ENCODE measurements at places on chromosomes 1 and 21.
A peak's percentile ranks its signal among the peaks of the same experiment; 100 is the strongest.

- no peak for DNase-seq
Measured at GRCh38 chr1:161838362-161838761, 72.2 kb downstream of the ATF6 start.

DNA sequence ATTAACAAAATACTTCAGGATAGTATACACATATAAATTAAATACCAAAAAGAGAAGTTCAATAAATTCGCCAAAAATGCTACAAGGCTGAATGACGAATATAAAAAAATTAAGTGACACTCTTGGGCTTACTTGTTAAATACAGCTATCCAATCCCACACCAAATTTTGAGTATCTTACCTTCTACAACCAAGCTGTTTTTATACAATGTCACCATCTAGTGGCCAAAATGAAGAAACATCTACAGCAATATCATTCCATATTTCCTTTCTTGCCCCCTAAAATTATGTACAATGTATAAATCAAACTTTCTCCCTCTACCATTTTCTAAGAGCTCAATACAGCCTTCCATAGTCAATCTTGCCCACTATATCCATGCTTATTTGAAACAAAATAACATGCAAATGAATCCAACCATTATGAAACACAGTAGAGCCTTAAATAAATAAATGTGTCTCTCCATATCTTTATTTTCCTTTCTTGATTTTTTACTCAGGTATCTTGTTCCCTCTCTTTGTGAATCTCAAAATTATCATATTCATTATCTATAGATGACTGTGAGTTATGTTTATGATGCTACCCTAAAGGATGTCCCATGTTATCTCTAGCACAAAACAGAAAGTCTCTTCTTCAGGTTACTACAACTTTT, 86.3 kb downstream of the ACBD6 start:
- no peak for DNase-seq

DNA sequence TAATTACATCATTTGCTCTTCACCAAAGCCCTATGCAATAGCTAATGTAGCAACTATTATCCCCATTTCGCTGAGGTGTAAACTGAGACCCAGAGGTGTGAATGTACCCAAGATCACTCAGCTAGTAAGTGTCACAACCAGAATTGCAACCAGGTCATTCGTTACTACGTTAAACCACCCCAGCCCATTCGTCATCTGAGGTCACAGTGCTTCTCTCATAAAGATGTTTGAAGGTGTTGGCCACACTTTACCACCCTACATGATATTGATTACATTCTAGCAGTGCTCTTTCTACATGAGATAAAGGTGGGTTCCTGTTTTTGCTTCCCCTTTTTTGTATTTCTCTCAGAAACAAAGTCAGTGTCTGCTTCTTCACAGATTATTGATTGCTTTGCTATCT, 195.3 kb downstream of the ZBTB18 start:
- no peak for DNase-seq

DNA sequence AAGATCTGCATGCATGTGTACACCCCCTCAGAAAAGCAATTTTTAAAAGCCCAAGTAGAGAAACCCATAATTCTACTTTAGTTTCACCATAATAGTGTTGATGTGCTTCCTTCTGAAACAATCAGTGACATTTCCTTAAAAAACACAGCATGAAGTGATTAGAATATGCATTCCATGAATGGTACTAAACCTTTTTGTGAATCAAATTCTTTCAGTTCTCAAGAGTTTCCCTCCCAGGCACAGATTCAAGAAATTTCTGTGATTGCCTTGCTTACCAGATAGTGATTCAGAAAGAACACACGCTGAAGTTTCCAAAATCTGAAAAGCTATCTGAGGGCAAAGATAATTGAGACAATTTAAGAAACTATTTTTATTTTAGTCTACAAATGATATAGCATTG, 136.4 kb upstream of the ADGRL2 start:
- DNase-seq, result no peak

DNA sequence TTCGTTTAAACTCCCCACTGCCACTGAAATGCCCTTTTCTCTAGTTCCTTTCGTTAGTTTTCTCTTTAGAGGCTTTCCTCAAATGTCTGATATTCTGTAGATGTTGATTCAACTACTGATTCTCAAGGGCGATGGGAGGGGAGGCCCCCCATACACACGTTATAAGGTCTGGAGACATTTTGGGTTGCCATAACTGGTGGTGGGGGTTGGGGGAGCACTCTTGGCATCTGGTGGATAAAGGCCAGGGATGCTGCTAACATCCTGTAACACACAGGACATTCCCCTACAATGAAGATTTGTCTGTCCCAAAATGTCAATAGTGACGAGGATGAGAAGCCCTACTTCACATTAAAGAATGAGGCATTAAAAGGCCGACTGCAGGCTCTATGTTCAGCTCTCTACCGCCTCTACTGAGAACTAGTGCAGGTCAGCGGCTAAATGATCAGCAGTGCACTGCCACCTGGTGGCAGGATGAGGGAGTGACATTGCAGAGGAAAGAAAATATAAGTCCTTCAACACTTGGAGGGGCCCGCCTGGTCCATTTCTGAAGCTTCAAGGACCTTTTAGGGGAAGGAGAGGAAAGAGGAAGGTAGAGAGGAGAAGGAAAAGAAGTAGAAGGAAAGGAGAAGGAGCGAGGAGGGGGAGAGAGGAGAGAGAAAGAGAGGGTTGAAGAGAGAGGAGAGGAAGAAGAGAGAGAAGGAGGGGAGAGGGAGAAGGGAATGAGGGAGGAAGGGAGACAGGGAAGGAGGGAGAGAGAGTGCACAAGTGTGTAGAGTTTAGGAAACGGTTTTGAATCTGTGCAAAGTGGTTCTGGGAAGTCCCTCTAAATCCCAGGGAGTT, 29.4 kb downstream of the ALG14 start:
- peak; percentile 67 for DNase-seq

DNA sequence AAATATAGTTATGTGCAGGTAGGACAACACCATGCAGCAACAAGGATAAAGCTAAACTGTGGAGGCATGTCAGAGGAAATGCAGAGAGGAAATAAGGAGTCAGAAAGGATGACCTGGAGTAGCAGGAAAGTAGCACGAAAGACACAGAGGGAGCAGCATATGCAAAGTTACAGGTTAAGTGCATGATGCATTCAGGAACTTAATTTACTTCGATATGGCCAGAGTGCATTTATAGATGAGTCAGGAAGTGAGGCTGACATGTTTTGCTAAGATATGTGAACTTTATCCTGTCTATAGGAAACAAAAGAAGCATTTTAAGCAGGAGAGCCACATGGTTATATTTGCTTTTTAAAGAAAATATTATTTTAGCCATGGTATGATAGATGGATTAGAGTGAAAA, 15.4 kb upstream of the MUTYH start:
- DNase-seq, result no peak

DNA sequence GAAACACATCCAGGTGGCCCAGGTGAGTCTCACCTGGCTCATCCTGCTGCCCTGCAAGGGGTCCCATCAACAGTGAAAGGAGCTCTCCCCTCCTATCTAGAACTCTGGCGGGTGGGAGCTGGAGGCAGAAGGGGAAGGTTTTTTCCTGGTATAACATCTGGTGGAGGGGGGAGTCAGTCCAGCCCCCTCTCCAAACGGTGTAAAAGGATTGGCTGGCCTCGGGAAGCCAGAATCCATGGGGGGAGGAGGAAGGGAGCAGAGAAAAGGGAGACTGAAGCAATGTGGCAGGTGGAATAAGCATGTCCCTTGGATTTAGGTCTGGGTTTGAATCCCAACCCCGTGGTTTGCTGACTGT, 1.2 kb upstream of the CAMK2N1 start:
- DNase-seq, result no peak

DNA sequence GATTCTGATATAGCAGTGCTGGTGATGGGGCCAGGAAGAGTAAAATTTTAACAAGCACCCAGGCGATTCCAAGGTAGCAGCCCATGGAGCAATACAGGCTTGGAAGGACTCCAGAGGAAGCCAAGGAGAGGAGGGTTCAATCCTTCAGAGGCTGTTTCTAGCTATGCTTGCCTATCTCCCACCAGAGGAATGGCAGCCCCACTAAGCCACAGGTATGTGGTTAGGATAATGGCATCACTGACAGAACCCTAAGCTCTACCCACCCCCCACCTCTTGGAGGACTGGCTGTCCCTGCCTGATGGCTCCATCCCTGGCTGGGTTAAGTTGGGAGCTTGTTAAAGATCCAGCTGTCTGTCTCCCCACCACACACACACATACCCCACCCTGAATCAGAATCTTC, 19.3 kb upstream of the PTAFR start:
- DNase-seq, result no peak

GRCh38 chr1:154406572-154406879, 1.4 kb downstream of the IL6R start:
- no peak for DNase-seq

GRCh38 chr1:231163830-231164427, 2.1 kb downstream of the TRIM67 start:
- no peak for DNase-seq

DNA sequence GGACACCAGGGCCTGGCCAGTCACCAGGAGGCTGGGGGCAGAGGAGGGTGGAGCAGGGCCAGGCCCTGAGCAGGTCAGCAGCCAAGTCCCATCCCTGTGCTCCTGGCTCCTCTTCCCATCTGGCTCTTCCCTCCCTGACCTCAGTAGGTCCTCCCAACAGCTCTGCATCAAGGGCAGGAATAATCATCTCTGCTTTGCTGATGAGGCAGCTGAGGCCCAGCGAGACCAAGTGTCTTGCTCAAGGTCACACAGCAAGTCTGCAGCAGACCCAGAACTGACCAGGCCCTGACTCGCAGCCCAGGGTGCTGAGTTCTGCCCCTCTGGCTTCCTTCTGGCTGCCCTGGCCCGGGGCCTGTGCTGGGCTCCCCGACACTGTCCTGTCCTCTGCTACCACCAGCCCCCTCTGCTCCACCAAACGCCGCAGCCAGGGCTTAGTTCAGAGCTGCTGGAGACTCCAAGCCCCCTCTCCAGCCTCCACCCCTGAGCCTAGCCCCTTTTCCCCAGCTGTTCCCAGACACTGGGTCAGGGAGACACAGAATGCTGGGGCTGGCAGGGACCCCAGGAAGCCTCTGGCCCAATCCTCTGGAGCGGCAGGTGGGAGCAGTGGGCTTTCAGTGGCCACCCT, 224.9 kb downstream of the PTPRU start:
- no peak for DNase-seq

DNA sequence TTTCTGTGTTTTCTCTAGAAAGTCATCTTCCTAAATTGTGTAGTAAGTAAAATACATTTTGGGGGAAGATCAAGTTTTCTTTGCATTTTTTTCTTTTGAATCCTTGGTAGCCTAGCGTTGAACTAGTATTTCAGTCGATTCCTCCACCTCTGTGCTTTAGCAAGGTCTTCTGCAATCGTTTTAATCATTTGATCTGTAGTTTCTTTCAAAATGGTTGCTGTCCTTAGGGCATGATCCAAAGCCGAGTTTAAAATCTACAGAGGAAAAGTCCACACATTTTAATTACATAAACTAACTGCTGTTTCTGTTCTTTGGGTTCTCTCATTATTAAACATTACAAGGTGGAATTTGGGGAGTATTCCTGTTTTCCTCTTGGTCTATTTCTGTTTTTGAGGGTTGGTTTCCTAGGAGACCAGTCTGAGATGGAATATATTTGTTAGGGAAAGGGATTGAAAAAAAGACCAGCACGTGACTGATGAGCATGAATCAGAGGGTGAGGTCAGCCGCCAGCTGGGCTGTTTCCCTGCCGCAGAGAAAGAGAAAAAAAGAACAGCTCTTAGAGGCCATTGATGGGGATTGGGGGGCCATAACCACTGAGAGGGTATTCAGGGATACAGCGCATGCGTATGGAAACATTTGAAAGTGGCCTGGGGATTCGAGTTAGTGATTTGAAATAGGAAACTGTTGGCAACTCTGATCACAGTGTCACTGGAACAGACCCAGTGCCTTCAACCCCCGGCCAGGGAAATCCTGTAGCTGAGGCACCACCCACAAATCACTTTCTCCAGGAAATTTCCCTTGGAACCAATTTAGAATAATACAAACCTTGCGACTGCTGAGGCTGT, 40.6 kb downstream of the AKNAD1 start:
- peak; percentile 76 for DNase-seq

- peak; percentile 89 for DNase-seq
Measured at GRCh38 chr1:204446413-204447111, 34.9 kb upstream of the PPP1R15B start.

GRCh38 chr1:182752077-182752988, 37.2 kb upstream of the NPL start:
- no peak for DNase-seq

- DNase-seq, result no peak
Measured at GRCh38 chr1:24141311-24141997, 1.5 kb downstream of the IL22RA1 start.

DNA sequence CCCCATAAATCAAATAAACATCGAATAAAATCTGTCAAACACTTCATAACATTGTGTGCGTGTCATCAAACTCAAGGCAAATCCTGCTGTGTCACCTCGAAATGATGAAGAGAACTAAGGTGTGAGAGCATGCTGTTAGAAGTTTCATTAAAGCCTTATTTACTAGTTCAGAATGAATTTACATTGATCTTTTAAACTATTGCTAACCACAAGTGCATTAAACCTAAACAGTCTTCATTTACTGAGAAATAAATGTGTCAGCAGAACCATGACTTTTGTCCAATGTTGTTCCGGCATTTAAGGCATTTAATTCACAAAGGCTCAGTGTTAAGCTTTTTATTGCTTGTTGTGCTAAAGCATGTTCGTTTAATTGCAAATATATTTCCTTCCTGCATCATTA, 474.4 kb downstream of the SETD4 start:
- DNase-seq, result no peak

- no peak for DNase-seq
Measured at GRCh38 chr1:6145864-6146410, 34.2 kb downstream of the CHD5 start.

DNA sequence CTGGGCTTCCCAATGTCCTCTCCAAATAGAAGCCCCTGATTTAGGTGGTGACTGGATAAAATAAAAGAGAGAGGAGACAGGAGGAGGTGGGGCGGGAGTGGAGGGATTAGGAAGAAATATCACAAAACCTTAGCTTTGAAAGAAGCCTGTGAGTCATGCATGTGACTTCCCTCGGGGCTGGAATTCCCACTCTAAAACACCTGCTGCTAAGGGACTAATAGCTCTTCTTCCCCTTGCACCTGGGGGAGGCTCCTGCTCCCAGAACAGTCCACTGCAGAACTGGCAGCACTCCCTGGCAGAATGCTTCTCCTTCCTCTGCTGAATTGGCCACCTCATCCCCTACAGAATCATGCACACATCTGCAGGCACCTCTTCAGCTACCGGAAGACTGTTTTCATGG, 207.2 kb downstream of the ATG4C start:
- DNase-seq, result no peak

GRCh38 chr21:17539323-17539722, 26.5 kb downstream of the CXADR start:
- DNase-seq, result no peak

- no peak for DNase-seq
Measured at GRCh38 chr1:110112656-110113055, 413 bp downstream of the UBL4B start.

DNA sequence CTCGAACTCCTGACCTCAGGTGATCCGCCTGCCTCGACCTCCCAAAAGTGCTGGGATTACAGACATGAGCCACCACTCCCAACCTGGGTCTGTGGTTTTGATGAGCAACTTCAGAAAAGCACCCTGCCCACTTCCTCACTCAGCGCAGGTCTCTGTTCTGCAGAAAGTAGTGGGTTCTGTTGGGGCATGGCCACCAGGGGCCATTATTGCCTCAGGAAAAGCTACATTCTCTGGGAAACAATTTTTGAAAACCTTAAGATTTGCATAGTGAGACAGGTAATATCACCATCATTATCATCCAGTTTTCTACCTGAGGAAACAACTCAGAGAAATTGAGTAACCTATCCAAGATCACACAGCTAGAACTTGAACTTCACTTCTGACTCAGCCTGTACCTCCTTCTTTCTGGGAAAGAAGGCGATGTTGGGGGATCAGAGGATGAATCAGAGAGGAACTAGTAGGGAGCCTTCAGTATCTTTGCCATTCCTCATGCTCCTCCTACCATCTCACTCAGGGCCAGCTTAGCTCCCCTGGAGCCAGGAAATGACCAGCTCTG, 7.1 kb upstream of the NES start:
- DNase-seq, result no peak

All from BE2C (cell line).